ENCODE measurements at places on chromosomes 6 and 20.
A peak's percentile ranks its signal among the peaks of the same experiment; 100 is the strongest.

GRCh38 chr20:9977629-9978028 is 57.2 kb upstream of the ANKEF1 start:
- no peak for DNase-seq

- peak; percentile 22 for DNase-seq
These were observed 7.3 kb downstream of the NPBWR2 start for GRCh38 chr20:64099880-64100565.

GRCh38 chr6:106226676-106227075 is 98.9 kb downstream of the ATG5 start:
- no peak for DNase-seq

- no peak for DNase-seq
These were observed 3.9 kb upstream of the SRSF3 start for GRCh38 chr6:36590237-36590636.

DNA sequence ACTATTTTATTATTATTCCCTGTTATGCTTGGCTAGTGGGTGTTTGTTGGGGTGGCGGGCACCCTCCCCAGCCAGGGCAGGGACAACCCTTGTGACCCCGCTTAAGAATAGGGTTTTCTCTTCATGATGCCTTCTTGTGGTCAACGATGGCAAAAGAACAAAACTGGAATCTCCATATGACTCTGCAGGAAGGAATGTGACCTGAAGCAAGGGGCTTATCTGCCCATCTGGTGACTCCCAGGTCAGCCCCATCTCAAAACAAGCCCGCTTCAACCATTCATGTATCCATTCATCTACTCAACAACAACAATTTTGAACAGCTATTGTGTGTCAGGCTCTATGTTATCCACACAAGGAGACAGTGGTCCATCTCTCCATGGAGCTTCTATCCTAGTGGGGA is 30.9 kb upstream of the TGM6 start:
- DNase-seq: no peak

GRCh38 chr6:41689171-41690008 is 46.0 kb downstream of the TFEB start:
- DNase-seq: no peak

GRCh38 chr6:37149745-37150144 is 20.2 kb upstream of the PIM1 start:
- DNase-seq: no peak

GRCh38 chr6:74745670-74746069 is 460.2 kb downstream of the COL12A1 start:
- DNase-seq: no peak

DNA sequence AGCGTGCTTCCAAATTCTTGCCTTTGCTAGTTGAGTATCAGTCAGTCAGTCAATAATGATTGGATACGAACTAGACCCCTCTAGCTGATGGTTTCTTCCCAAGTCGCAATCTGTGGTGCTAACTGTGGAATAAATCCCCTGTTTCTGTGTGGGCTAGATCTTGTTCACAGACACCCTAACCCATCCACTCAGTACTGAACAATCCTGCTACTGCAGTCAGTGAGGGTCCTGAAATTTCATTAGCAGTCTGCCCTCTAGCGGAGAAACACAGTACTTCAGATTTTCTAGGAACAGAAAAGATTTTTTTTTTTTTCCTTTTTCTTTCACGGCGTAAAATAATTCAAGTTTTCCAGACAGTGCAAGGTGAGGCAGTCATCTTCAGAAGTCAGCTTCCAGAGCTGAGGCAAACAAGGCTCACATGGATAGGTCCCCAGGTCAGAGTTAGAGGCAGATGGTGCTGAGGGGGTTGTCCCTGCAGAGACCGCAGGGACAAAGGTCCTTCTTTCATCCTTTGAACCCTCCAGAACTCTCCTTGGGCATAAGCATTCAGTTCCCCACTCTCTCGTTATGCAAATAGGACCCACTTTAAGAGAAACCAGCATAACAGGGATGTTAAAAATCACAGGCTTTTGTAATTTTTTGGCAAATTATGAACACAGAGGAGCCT is 119.6 kb downstream of the SCML4 start:
- DNase-seq: peak; percentile 56

DNA sequence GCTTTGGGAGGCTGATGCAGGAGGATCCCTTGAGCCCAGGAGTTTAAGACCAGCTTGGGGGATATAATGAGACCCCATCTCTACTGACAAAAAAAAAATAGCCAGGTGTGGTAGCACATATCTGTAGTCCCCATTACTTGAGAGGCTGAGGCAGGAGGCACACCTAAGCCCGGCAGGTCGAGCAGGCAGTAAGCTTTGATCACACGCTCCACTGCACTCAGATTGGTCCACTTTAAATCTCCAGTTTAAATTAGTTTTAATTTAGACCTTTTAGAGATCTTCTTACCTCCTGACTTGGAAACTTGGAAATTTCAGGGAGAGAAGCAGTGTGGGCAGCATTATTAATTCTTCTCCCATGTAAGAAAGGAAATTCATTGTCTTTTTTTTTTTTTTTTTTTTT is 16.8 kb upstream of the PLCB4 start:
- no peak for DNase-seq

DNA sequence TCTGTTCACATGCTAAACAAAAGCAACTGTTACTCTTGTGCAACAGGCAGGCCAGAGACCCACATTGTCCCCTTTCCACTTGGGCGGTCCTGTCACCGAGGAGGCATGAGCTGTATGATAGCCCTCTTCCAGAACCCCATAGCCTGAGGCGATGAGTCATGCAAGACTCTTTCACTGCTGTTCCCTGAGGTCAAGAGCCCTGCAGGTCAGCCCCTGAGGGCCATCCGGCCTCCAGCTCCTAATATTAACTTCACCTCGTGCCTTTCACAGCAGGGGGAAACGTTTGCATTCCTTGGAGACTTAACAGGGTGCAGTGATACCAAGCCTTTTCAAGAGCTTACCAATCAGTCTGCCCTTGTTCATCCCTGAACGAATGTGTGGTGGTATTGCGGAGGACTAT is 253.3 kb upstream of the ECI2 start:
- DNase-seq: no peak

- DNase-seq: no peak
These were observed 10.9 kb upstream of the NOX3 start for GRCh38 chr6:155466539-155466938.

DNA sequence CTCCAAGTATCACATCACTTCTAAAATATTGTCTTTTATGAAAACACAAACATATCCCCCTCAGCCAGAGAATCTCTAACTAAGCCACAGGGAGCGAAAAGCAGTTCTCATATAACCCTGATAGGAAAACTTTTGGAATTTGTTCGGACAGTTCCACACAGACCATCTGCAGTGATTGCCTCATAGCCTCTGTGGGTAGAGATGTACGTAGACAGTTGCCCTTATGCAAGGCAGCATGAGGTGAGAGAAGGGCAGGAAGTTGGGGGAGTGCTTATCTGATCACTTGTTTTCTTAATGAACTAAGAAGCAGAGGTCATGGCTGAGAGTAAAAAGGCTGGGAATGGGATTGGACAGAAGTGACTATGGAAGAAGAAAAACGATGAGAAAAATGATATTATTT is 39.6 kb downstream of the SLC23A2 start:
- peak; percentile 34 for DNase-seq

- DNase-seq: no peak
These were observed 824.8 kb upstream of the FLRT3 start for GRCh38 chr20:15162079-15162647.

DNA sequence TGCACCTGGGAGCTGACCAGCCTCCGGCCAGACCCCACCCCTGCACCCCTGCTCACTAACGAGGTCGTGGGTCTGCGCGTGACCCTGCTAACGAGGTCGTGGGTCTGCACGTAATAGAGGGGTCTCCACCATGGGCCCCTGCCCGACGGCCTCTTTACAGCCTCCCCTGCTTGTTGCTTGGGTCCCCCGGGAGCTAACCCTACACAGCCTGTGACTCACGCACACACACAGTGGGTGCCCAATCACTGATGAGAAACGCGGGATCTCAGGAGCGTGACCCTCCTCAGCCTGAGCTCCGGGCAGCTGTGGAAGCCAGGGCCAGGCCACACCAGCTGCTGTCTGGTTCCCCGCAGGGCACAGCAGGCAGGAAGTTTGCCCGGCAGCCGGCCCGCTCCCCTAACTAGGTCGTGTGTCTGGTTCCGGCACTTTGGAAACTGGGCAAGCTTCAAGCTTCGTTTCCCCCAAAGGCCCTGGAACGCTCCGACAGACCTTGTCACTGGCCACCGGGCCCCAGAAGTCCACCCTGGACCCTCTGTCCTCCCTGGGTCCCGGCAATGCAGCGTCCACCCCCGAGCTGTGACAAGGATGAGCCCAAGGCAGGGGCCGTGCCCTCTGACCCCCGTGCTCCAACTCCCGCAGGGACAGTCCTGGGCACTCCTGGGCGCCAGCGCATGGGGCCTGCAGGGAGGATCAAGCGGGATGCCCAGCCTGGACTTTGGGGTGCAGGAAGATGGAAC is 767 bp downstream of the PTK6 start:
- DNase-seq: no peak

GRCh38 chr6:72636786-72637185 is 14.9 kb downstream of the KCNQ5 start:
- no peak for DNase-seq

DNA sequence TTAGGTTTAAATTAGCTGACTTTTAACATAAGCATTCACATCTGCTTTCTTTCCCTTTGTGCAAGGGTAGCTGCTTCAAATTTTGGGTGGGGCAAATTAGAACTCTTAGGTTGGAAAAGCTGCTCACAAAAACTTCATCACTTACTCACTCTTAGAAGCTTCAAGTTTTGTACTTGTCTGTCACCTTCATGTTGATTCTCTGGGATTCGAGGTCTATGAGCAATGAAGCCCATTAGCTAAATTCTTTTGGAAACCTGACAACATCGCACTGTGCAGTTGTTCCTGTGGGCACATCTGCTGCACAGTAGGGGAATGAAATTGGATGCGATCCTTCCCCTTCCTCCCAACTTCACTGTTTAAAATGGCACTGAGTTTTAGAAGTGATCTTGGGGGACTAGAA is 156.1 kb downstream of the UBE3D start:
- DNase-seq: no peak

DNA sequence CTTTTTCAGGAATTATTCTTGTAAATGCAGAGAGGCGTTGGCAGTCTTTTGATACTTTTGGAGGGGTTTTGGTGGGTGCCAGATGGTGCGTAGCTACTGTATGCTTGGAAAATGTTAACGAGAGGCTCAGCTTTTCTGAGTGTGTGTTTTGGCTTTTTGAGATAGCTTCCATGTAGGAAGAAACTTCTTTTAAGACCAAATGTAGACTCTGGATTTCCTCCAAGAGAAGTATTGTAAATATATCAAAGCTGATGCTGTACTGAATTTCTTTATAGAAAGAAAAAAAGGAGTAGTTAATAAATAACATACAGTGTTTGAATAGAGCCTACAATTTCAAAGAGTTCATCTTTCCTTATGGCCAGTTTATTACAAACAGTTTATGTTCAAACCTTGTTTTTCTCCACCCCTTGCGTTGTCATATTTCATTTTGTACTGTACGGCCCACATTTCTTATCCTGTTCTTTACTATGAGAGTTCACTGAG is 16.7 kb downstream of the TIAM2 start:
- no peak for DNase-seq

DNA sequence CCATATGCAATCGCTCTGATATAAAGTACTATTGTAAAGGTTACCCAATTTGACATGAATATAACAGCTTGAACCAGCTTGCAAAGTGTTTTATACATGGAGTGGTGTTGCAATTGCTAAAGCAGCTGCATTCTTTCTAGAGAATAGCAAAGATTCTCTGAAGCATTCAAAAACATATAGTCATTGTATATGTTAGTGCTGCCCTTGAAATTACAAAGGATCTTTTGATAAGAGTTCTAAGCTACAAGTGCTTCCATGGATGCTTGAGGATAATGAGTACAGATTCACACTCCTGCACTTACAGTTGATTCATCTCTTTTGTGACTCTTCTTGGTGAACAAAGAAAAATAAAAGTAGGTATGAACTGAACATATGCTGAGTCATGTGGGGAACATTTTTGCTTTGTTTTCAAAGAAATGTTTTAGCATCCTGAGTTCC is 175.7 kb downstream of the ALDH8A1 start:
- DNase-seq: no peak

GRCh38 chr6:156425359-156426020 is 351.7 kb upstream of the ARID1B start:
- DNase-seq: no peak

GRCh38 chr6:97697456-97697855 is 414.4 kb upstream of the MMS22L start:
- no peak for DNase-seq
